Naive thymus-derived CD4-positive, alpha-beta T cell (primary cell): ENCODE measurements at places on chromosomes 5 and 9. TPM values are rescaled to one million over a fixed set of nuclear protein-coding genes. Genes with fewer than 3 reads are reported as not detected.

- H3K4me3 ChIP-seq: no peak overlapping the region
- H3K27me3 ChIP-seq: no peaks in the 10 kb centered on the region
- no peak for DNase-seq
- H3K36me3 ChIP-seq: no peaks in the 10 kb centered on the region
- no peak overlapping the region for H3K27ac ChIP-seq
Observed at GRCh38 chr5:74885170-74885569, 19.0 kb upstream of the FAM169A start.

GRCh38 chr5:124124711-124125229 is 612.8 kb downstream of the CSNK1G3 start:
- H3K27me3 ChIP-seq: no peaks in the 10 kb centered on the region
- no peak overlapping the region for H3K27ac ChIP-seq
- H3K4me1 ChIP-seq: no peaks in the 10 kb centered on the region
- H3K36me3 ChIP-seq: no peaks in the 10 kb centered on the region

- H3K4me1 ChIP-seq: no peaks in the 10 kb centered on the region
- no peak for DNase-seq
- no peaks in the 10 kb centered on the region for H3K27me3 ChIP-seq
- H3K4me3 ChIP-seq: no peak overlapping the region
- H3K36me3 ChIP-seq: no peaks in the 10 kb centered on the region
Observed at GRCh38 chr5:111641533-111642233, 115.3 kb downstream of the NREP start.

GRCh38 chr9:38673399-38674193 is 46.3 kb downstream of the FAM240B start:
- peaks cover 4% of the 10 kb centered on the region for H3K4me1 ChIP-seq
- no peak overlapping the region for H3K4me3 ChIP-seq
- no peak for DNase-seq
- no peaks in the 10 kb centered on the region for H3K36me3 ChIP-seq
- H3K27me3 ChIP-seq: no peaks in the 10 kb centered on the region
- no peak overlapping the region for H3K27ac ChIP-seq

DNA sequence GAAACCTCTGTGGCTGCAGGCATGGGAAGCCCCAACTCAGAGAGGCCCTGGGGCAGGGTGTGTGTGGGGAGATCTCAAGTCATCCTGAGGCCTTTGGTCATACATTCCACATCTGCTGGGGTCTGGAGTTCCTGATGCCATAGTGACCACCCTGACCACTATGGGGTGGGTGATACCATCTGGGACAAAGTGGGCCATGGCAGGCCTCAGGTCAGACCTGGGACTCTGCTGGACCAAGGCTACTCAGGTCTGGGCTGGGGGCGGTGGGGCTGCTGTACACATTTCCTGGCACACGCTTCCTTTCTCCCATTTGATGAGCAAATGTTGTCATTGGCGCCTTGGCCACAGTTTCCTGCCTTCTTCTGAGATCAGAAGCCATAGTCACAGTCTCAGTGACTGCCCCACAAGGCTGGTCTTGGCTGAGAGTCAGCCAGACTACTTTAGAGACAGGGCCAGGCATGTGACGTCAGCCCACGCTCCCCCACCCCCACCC is 15.1 kb upstream of the ACSL6 start:
- H3K36me3 ChIP-seq: no peaks in the 10 kb centered on the region
- no peak overlapping the region for H3K27ac ChIP-seq
- H3K4me3 ChIP-seq: no peak overlapping the region

- no peak for DNase-seq
- no peaks in the 10 kb centered on the region for H3K27me3 ChIP-seq
- no peaks in the 10 kb centered on the region for H3K36me3 ChIP-seq
- no peak overlapping the region for H3K4me3 ChIP-seq
- H3K4me1 ChIP-seq: no peaks in the 10 kb centered on the region
- no peak overlapping the region for H3K27ac ChIP-seq
Observed at GRCh38 chr5:935510-936084, 42.9 kb downstream of the TRIP13 start.

DNA sequence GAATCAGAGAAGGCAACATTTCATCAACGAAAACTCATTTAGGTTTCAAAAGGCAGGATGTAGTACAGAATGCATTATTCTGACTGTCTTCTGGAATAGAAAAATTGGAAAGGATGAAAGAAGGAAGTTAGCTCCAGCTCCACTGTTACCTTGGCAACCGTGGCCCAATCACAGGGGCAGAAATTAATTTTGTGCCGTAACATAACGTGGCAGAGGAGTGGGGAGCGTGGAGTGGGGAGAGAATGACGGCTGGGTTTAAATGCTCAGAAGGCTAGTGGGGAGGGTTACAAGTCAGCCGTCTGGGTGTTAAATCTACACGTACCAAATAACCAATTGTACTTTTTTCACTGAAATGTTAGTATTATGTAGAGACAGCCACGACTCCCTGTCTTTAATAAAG is 32.3 kb upstream of the EQTN start:
- no peak overlapping the region for H3K4me3 ChIP-seq
- H3K27me3 ChIP-seq: no peaks in the 10 kb centered on the region
- no peak for DNase-seq
- H3K27ac ChIP-seq: no peak overlapping the region
- no peaks in the 10 kb centered on the region for H3K36me3 ChIP-seq
- H3K4me1 ChIP-seq: no peaks in the 10 kb centered on the region

Gene SPINK7
- total RNA-seq: not detected

Gene UBE2QL1
- total RNA-seq: not detected

Gene PTPRD
- not detected for total RNA-seq

Gene ENTPD2
- not detected for total RNA-seq
